ENCODE measurements at places on chromosomes 4 and X.

- DNase-seq, result no peak
These were observed 4.9 kb downstream of the CDKN2AIP start for GRCh38 chr4:183449193-183449882.

GRCh38 chr4:98519268-98519977 lies 139.0 kb downstream of the TSPAN5 start:
- DNase-seq, result no peak

DNA sequence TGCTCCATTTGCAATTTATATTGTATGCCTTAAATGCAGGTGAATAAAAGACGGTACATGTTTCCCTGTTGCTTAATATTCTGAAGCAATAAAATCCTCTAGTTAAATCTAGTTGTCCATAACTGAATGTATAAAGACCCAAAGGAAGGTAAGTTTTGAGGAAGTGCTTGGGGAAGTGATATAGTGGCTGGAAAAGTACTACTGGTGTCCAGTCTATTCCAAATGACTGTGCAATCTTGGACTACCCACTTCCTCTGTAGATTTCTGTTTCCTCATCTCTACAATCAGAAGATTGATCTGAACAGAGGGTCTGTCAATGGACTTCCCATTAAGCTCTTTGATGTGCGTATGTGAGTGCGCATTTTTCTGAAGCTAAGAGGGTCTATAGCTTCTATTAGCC lies 17.0 kb downstream of the SNCA start:
- DNase-seq, result no peak

GRCh38 chr4:100738196-100739165 lies 220.7 kb upstream of the EMCN start:
- no peak for DNase-seq

DNA sequence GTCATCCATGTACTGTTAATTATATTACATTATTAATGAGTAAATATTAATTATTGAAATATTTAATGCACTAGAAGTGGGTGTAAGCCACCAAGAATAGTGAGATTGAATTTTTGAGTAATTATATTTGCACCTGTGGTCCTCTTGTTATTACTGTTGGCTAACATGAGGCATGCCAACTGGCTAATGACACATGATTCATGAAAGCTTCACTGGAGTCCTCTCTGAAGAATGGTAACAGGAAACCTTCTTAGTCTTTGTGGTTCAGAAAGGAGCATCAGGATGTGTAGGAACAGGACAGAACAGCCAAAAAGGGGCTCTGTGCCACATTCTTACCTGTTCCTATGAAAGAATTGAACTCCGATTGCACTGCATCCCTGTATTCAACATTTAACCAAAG lies 65.2 kb downstream of the SLC4A4 start:
- no peak for DNase-seq

- DNase-seq, result no peak
These were observed 16.0 kb upstream of the MID1 start for GRCh38 chrX:10636337-10636736.

DNA sequence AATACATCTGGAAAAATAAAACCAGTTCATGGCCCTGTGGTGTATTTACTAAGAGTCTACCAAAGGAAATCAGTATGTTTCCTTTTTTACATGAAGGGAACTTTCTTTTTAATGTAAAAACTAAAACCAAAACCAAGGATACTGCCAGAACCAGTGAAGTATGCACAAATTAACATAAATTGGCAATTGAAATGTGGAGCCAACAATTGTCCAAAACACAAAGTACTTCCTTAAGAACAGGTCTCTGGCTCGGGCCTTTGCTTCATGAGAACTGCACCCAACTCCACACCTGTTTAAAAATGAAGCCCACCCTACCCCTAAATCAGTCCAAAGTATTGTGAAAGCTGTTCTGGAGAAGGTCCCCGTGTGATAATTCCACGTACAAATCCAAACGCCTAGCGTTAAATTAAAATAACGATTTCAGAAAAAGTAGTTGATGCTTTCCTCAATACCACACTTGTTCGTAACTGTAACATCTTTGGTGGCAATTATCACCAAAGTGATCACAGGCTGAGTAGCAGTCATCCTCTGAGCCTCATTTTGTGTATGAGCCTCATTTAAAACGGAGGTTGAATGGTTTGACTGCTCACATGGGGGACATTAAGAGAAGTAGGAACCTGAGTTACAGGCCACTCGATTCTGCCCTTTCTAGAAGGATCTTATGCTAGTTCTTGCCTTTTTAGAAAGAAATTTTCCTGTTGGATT lies 93.0 kb downstream of the GEMIN8 start:
- no peak for DNase-seq

- DNase-seq, result no peak
These were observed 366.5 kb downstream of the ZNF674 start for GRCh38 chrX:46178763-46179162.

- DNase-seq, result no peak
These were observed 268.9 kb upstream of the KCNIP4 start for GRCh38 chr4:22217480-22217879.

GRCh38 chr4:38231626-38232025 lies 271.4 kb downstream of the PTTG2 start:
- no peak for DNase-seq

DNA sequence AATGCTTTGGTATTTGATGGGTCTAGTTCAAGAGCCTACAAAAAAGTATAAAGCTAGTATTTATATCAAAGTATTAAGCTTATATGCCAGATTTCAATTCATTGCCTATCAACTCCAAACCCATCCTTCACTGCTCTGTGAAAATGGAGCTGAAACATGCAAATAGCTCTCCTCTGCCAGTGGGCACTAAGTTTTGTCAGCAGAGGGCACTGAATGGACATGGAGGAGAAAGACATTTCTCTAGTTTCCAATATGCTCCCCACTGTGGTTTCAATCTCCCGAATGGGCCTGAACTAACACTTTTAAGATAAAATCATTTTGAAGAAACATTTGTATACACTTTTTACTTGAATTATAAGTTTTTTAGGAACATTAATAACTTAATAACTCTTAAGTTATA lies 12.4 kb downstream of the PPID start:
- DNase-seq, result no peak

- no peak for DNase-seq
These were observed 82.0 kb upstream of the FREM3 start for GRCh38 chr4:143782521-143782920.

DNA sequence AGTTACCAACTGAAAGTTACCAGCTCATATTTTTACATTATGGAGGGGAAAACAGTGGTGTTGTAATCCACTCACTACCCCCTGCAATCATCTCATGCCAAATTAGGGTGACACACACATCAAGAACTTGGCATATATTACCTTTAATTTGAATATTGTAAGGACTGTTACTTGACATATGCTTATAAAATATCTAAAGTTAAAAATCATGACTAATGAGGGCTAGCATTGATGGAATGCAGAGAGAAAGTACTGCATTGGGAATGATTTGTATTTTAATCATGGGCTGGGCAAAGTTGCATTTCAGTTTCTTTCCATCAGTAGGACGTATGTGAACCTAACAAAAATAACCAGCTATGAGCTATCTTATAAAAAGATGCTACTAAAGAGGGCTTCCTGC lies 517.5 kb upstream of the GRIA3 start:
- no peak for DNase-seq

- DNase-seq, result no peak
These were observed 373.2 kb downstream of the BCOR start for GRCh38 chrX:39724544-39724943.

DNA sequence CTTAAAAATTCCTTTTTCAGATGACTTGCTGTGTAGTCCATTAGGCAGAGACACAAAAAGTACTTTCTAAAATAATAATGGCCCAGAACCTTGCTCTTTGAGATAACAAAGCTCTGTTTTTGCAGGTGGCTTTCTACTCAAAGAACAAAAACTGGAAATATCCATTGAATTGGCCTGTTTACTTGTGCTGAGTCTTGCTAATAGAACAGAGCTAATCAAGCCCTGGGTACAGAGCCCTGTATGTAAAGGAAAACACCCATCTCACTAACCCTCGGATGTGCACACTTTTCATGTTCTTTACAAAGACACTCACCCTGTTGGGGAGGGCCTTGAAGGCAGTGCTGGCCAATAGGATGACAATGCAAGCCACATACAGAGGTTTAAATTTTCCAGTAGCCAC lies 27.0 kb upstream of the LNX1 start:
- DNase-seq, result no peak

DNA sequence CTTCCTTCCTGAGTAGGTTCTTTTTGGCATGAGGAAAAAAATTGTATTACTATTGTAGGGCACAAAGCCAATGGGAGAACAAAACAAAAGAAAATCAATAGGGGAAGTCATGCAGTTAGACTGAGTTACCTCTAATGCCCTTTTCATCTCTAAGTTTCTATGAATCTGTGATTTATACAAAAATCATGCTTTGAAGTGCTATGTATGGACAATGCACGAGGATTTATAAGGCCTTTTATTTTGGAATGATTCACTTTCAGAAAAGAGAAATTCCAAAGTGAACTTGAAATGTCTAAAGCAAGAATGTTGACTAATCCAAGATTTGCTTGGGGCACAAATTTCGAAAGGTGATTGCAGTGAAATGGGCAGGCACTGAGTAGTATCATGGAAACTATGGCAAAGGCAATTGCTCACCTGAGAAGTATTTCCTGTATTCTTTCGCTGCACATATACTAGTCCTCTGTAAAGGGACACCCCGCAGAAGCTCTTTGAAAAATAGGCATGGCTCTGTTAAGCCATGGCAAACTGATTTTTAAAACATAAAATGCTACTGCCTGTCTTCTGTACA lies 52.8 kb downstream of the ADGRG4 start:
- no peak for DNase-seq

GRCh38 chr4:87018753-87019152 lies 83.9 kb downstream of the AFF1 start:
- no peak for DNase-seq

DNA sequence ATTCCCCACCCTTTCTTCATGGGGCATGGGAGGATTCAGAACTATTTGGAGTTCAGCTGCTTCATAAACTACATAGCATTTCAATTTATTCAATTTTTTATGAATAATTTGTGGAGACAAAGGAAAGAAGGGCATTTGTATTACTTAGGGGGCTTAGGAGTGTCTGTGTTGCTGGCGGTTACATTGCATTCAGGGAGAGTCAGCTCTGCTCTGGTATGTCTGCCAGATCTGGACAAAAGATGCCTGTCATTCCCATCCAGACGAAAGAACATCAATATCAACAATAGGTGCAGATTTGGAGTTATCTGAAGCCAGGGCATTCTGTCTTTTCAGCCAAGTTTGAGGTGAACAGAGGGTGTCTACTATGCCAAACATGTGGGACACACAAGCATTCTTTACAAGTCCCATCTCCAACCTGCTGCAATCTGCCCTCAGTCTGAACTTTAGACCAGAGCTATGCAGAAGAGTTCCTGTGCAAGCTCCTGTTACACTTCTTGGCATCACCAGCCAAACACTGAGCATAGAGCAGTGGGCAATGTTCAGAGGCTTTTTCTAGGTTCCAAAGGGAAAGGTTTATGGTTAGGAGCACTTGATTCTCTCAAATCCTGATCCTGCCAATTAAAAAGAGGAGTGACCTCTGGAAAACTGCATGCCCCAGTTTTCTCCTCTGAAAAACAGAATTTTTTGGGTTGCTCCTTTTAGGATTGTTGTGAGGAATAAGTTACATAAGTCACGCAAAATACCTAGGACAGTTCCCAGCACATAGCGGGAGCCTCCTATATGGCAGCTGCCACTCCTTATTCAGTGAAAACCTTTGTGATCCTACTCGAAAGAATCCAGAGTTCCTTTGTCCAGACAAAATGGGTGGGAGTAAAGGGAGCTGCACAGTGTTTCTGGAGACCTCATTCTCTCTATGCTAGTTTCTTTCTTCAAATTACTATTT lies 719.5 kb upstream of the SLIT2 start:
- no peak for DNase-seq

GRCh38 chrX:131745942-131746489 lies 202.1 kb downstream of the OR13H1 start:
- DNase-seq, result no peak

- no peak for DNase-seq
These were observed 55.4 kb upstream of the DHX15 start for GRCh38 chr4:24639714-24640113.

GRCh38 chr4:121760205-121760604 lies 4.8 kb downstream of the SMIM43 start:
- DNase-seq, result no peak

DNA sequence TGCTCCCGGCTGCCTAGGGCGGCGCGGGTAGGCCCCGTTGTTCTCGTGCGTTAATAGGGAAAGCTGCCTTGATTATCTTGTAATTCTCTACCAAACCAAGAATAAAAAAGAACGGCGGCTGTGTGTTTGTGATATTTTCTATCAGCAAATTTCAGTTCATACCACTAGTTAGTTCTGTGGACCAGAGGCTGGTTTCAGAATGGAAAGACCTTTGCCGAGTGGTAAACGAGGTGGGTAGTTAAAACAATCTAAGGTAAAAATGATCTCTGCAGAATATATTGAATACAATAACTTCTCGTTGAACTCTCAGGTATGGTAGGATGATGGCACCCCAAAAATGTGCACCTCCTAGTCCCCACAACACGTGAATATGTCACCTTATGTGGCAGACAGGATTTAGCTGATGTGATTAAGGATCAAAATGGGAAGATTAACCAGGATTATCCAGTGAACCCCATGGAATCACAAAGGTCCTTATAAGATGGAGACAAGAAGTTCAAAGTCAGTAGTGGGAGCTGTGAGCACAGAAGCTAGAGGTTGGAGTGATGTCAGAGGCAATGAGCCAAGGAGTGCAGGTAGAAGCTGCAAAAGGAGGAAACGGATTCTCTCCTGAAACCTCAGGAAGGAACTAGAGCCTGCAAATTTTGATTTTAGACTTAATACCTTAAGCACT lies 574 bp upstream of the CFAP97 start:
- no peak for DNase-seq

DNA sequence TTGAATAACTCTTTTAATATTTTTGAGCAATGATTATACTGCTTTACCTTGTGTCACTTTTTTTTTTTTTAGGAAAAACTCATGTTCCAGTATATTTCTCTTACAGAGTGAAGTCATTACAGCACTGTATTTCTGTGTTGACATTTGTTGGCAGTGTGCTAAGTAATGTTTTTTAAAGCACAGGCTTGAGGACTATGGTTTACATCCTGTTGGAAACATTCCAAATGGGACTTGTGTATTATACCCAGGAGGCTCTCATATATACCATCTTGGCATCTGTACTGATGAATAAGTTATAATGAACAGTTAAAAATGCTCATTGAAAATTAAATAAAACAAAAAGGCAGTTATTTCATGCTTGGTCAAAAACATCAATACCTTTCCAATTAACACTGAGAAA lies 33.8 kb downstream of the CEP44 start:
- DNase-seq, result no peak

DNA sequence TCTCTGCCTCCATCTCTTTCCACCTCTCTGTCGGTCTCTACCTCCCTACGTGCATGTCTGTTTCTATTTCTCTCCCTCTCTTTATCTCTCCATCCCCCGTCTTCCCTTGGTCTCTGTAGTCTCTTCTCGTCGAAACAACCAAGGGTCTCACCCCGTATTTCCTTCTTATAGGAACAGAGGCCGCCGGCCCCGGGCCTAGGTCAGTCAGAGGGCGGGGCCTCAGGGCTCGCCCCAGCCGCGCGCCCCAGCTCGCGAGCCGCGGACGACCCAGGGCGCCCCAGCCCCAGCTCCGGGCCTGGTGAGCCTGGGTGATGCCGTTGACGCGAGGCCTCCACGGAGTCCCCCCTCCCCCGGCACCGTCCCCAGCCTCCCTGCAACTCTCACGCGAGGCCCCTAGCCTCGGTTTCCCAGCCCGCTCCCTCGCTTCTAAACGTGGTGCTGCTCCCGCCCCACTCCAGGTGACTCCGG lies 6.6 kb downstream of the TIMM17B start:
- DNase-seq, result no peak

All from ecto neural progenitor cell (in vitro differentiated cells).